Uterus (tissue), 4 donors: ENCODE measurements at places on chromosomes 3 and 15. TPM values are rescaled to one million over a fixed set of nuclear protein-coding genes. Genes with fewer than 3 reads are reported as not detected.

Gene SLC12A1
- 0.41 TPM for total RNA-seq

Gene CFAP91
- total RNA-seq = 9.1 TPM

GRCh38 chr15:59300618-59301139 is 72.0 kb downstream of the MYO1E start:
- peak; percentile 36 for DNase-seq
- no peaks in the 10 kb centered on the region for H3K27me3 ChIP-seq
- peak overlapping the region; percentile 52 for H3K27ac ChIP-seq
- H3K36me3 ChIP-seq = no peaks in the 10 kb centered on the region

GRCh38 chr3:73576999-73577461 is 47.7 kb downstream of the PDZRN3 start:
- H3K27me3 ChIP-seq = no peaks in the 10 kb centered on the region
- H3K27ac ChIP-seq = no peak overlapping the region
- DNase-seq = no peak

Gene CACNA2D3
- 2.6 TPM for total RNA-seq

DNA sequence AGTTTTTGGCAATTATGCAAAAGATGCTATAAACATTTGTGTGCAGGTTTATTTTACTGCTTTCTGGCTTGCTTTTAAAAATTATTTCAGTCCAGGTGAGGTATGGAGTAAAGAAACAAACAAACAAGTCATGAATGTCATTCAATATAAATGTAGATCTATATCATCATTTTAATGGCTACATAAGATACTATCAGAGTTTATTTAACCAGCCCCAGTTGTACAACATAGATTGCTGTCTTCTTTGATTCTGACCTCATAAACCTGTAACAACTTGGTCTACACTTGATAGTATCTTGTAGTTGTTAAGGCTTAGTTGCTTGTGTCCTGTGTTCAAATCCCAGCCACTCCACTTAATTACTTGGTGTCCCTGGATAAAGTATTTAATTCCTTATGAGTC is 46.0 kb upstream of the RNU6-1 start:
- no peaks in the 10 kb centered on the region for H3K27me3 ChIP-seq
- H3K36me3 ChIP-seq = no peaks in the 10 kb centered on the region
- H3K4me3 ChIP-seq = no peak overlapping the region

GRCh38 chr3:152356870-152357276 is 88.1 kb downstream of the MBNL1 start:
- DNase-seq = no peak
- H3K27ac ChIP-seq = peak overlapping the region; percentile 23
- no peak overlapping the region for H3K4me3 ChIP-seq
- H3K36me3 ChIP-seq = no peaks in the 10 kb centered on the region

DNA sequence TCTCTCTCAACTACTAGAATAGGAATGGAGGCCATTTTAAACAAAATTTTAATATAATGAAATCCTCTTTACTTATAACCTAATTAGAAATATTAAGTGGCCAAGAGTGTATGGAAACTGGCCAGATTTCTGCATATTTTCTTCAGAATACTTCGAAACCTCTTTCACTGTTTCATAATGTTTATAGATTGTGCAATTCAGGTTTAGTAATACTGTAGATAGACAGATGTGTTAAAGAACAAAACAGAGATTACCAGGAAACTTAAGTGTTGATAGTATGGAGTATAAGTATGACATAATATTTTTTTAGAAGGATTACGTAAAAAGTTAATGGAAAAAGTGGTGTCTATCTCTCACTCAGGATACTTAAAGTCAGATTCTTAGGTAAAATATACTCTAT is 4.7 kb downstream of the ABHD5 start:
- H3K4me3 ChIP-seq = no peak overlapping the region
- no peaks in the 10 kb centered on the region for H3K36me3 ChIP-seq
- no peak overlapping the region for H3K27ac ChIP-seq
- H3K4me1 ChIP-seq = peaks cover 5% of the 10 kb centered on the region

Gene TRPM1
- total RNA-seq = not detected

- no peak overlapping the region for H3K4me3 ChIP-seq
- H3K27ac ChIP-seq = no peak overlapping the region
- peaks cover 5% of the 10 kb centered on the region for H3K4me1 ChIP-seq
- no peaks in the 10 kb centered on the region for H3K36me3 ChIP-seq
Observed at GRCh38 chr15:66389859-66390381, 3.2 kb downstream of the MAP2K1 start.

Gene SNTN
- total RNA-seq = 0.30 TPM

- DNase-seq = no peak
- H3K4me1 ChIP-seq = no peaks in the 10 kb centered on the region
- no peak overlapping the region for H3K27ac ChIP-seq
- H3K27me3 ChIP-seq = no peaks in the 10 kb centered on the region
- H3K4me3 ChIP-seq = no peak overlapping the region
Observed at GRCh38 chr3:72523429-72524151, 324.7 kb downstream of the SHQ1 start.
